B cell (primary cell): ENCODE measurements at places on chromosomes 3 and 15. TPM values are rescaled to one million over a fixed set of nuclear protein-coding genes. Genes with fewer than 3 reads are reported as not detected.

DNA sequence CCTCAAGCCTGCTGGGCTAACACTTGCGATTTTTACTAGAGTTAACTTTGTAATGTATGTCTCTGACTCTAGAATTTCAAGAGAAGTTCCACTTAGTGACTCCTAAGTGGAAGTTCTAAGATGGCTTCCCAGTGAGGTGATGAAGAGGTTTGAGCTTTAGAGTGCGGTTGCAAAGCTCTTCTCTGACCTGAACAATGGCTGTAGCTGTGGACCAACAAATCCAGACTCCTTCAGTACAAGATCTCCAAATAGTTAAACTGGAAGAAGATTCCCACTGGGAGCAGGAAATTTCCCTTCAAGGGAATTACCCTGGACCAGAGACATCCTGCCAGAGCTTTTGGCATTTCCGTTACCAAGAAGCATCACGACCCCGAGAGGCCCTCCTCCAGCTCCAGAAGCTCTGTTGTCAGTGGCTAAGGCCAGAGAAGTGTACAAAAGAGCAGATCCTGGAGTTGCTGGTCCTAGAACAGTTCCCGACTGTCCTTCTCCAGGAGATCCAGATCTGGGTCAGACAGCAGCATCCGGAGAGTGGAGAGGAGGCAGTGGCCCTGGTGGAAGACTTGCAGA is 22.3 kb downstream of the WDR73 start:
- no peak for DNase-seq

The ATRIP gene
- 10.5 and 12.6 TPM in 2 replicates for polyA plus RNA-seq

DNA sequence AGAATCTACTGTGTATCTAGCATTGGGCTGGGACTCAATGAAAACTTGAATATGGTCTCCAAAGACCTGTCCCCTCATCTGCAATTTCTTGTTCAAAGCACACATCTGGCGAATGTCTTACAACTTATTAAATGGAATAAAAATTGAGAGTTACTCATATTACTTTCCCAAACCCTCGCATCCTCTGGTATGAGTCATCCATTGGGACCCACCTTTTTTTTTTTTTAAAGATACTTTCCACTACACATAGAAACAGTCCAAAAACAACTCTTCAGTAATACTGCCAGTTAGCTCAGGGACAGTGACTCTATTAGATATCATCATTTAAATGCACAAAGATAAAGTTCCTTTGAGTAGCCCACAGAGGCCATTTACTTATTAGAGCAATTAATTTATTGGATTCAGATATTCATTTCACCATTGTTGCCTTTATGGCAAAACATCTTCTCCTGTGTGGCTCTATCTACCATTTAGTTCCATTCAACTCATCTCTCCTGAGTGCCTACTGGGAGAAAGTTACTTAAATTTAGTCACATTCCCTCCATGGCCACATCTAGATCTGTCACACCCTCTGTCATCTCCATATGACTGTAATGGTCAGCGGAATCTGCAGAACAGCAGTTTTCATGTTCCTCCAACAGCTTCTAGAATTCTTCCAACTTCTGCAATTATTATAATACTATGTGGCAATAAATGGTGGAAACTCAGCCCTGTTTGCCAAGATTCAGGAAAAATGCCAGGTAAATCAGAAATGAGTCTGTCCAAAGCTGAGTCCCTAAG is 77.9 kb upstream of the ARHGEF3 start:
- DNase-seq, result no peak

DNA sequence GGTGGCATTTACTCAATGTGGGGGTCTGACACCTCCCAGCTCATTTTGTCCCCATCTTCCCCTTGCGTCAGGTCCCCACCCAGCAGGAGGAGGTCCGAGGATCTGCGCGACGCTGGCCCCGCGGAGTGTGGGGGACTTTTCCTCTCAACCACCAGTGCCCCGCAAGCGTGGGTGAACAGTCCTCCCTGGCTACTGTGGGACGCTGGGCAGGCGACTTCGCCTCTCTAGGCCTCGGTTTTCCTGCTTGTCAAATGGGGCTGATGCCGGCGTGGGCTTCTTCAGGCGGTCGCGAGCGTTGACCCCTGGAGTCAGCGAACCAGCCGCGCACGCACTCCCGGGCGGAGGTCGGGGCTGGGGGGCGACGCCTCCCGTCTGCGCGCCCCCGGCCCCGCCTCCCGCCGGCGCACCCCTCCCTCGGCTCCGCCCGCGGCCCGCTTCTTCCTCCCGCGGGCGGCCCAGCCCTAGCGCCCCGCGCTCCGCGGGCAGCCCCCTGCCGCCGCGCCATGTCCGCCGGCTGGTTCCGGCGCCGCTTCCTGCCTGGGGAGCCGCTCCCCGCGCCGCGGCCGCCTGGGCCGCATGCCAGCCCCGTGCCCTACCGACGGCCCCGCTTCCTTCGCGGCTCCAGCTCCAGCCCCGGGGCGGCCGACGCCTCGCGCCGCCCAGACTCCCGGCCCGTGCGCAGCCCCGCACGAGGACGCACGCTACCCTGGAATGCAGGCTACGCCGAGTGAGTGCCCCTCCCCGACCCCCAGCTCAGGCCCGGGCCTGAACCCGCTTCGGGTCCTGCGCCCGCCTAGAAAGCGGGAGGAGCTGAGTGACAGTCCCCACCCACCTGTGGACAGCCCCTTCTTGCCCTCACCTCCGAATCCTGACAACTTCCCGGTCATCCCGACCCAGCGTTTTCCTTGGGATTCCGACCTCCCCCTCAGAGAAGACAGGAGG is at the start of gene PPM1M:
PPM1M (plus strand) TSS at position 438 of the 942 bp plus-strand sequence; CDS start at position 504, 66 bp downstream.
- peak; percentile 71 for DNase-seq

GRCh38 chr3:148852271-148852992 is 12.7 kb upstream of the CPA3 start:
- no peak for DNase-seq

- DNase-seq, result no peak
Measured at GRCh38 chr15:91652610-91653207, 200.8 kb upstream of the SLCO3A1 start.
